ENCODE measurements at places on chromosomes 2 and 18.

GRCh38 chr2:60906395-60906794 lies 25.0 kb downstream of the REL start:
- DNase-seq, result no peak

DNA sequence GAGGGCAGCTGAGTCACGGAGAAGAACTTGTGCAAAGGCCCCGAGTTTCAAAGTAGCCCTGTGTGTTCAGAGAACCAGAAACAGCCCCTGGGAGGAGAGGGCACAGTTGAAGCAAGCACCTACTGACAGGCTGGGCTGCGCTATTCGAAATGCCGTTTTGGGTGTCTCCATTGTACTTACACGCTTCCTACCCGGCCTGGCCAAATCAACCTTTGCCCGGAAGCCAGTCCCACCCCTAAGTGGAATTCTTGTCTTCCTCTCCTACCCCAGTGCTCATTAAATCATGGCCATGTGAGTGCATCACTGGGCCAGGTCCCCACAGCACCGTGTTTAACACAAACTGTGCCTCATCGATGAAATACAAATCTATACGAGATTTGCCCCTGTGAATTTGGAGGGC lies 6.0 kb downstream of the DIPK1C start:
- DNase-seq, result no peak

DNA sequence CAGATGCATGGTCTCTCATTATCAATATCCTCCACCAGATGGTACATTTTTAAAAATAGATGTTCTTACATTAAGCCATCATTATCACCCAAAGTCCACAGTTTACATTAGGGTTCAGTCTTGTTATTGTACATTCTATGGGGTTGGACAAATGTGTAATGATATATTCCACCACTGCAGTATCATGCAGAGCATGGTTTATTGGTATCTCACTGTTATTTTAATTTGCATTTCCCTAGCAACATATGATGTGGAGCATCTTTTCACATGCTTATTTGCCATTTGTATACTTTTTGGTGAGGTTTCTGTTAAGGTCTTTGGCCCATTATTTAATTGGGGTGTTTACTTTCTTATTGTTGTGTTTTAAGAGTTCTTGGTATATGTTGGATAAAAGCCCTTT lies 95.7 kb downstream of the PTH2R start:
- no peak for DNase-seq

DNA sequence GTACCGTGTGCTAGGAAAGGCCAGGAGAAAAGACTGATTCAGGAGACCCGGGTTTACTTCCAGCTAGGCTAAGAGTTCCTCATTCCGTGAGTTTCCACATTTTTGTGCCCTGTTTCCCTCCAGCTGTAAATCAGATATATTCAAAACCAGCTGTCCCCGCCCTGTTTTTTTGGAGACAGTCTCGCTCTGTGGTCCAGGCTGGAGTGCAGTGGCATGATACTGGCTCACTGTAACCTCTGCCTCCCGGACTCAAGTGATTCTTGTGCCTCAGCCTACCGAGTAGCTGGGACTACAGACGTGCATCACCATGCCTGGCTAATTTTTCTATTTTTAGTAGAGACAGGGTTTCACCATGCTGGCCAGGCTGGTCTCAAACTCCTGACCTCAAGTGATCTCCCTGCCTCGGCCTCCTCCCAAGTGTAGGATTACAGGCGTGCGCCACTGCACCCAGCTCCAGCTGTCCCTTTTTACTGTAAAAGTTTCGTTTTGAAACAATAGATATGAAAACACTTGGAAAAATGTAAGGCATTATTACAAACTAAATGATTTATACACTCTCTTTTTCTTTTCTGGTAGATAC lies 112.8 kb upstream of the SEC11C start:
- no peak for DNase-seq

- DNase-seq, result peak; percentile 37
Measured at GRCh38 chr2:191165176-191165643, 14.4 kb upstream of the STAT4 start.

- DNase-seq, result no peak
Measured at GRCh38 chr2:231680992-231681852, 27.1 kb upstream of the PTMA start.

DNA sequence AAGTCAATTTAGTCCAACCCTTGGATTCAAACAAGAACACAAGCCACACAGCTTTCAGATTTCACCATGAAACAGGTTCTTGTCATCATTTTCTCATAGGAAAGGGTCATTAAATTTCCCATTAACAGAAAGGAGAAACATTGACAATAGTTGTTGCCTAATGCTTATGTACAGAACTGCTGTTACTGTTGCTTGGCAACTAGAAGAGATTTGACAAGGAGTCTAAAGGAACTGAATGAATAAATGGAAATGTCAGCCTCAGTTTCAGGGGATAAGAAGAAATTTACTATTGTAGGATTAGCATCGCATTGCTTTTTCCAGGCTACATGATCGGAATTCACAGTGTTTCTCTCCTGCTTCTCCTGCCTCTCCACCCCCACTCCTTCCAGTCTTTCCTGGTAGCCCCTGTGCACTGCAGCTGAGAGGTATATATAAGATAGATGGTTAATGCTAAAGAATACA lies 90.3 kb downstream of the SPATS2L start:
- no peak for DNase-seq

DNA sequence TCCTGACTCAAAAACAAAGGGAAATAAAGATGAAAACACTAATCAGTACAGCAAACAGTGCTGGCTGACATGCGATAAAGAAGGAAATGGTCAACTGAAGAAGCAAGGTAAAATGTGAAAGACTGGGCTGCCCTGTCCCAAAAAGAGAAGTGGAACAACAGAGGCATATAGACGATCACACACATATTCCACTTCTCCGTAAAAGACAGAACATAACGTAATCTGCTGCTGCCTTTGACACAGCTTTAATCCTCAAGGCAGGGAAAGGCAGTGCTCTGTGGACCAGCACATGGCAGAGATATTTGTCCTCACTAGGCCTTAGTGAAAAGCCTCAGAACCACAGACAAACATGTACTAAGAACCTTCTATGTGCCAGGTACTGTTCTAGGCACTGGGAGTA lies 24.3 kb upstream of the REL start:
- DNase-seq, result no peak

DNA sequence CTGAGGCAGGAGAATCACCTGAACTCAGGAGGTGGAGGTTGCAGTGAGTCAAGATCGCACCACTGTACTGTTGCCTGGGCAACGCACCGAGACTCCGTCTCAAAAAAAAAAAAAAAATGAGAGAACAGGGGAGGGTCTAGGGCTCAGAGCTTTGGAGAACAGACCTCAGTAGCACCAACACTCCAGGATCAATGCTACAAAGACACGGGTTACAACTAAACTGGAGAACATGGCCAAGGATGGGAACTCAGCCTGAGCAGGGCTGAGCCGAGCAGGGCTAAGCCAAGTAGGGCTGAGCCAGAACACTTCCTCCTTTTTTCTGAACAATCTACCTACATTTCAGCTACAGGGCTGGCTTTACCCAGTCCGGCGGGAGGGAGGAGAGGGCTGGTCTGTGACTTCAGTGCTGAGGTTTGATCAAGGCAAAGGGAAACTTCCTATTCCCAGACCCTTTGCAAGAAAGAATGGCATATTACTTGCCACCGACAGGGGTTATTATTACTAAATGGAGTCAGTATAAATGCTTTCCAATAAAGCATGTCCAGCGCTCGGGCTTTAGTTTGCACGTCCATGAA lies 2.9 kb upstream of the CASP8 start:
- DNase-seq, result no peak

DNA sequence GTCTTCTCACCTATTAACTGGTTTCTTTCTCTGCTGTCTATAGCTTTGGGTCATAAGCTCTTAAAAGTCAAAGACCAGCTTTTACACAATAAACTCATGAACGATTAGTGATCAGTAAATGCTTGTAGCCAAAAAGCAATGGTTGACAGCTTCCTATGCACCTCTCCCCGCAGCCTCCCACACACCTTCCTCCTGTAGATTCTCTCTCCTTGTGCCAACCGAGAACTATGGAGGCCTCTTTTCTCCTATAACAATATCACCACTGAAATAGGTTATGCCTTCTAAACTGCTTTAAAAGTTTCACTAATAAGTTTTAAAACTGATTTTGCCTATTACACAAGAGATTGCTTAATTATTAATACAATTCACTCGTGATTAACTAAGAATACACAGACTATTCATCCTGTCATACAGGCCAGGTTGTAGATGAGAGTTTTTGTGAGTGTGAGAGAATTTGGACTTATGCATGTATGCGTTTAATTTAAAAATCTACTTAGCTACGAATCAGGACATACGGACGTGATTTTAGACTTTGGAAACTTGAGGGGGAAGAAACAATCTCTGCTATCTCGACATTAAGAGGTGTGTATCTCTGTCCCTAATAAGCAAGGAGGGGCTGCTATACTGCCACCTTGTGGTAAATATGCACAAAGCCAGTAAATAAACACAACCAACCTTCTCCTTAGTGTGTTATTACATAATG lies 229.1 kb upstream of the RBBP8 start:
- DNase-seq, result no peak

GRCh38 chr18:6495536-6495935 lies 80.8 kb upstream of the L3MBTL4 start:
- no peak for DNase-seq

DNA sequence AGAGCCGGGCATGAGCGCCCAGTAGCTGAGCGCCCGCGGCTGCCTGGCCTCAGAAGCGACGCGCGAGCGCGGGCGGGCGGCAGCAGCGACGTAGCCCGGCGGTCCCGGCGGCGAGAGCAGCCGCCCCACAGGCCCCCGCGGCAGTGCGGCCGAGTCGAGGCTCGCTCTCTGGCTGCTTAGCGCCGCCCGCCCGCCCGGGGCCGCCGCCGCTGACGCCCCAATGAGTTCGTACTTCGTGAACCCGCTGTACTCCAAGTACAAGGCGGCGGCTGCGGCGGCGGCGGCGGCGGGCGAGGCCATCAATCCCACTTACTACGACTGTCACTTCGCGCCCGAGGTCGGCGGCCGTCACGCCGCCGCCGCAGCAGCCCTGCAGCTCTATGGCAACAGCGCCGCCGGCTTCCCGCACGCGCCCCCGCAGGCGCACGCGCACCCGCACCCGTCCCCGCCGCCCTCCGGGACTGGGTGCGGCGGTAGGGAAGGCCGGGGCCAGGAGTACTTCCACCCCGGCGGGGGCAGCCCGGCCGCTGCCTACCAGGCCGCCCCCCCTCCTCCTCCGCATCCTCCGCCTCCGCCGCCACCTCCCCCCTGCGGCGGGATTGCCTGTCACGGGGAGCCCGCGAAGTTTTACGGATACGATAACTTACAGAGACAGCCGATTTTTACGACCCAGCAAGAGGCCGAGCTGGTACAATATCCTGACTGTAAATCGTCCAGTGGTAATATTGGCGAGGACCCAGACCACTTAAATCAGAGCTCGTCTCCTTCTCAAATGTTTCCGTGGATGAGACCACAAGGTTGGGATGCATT lies 847 bp downstream of the HOXD8 start:
- no peak for DNase-seq

DNA sequence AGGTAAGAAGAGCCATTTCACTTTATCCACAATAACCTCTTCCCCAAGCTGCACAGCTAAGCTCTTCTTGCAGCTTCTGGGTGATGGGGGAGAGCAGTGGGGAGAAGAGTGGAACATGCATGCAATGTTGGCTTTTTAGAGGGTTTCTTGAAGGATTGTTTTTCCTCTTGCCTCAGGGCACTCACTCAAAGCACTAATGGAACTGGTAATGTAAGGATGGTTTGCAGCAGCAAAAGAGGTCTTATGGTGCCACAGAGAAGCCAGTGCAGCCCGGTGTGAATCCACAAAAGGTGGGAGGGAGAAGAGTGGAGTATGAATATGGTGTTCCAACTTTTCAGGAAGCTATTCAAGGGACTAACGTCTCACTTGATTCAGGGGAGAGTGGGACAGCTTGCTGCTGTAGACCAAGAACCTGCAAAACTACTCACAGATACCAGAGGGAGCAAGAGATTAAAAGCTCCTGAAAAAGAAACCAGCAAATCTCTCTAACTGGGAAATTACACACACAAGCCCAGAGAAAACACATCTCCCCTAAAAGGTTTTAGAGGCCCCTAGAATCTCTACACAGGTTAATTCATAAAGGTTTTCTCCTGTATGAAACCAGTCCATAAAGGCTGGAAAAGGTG lies 116.4 kb downstream of the CHN1 start:
- DNase-seq, result no peak

GRCh38 chr2:59935005-59935404 lies 618.4 kb downstream of the BCL11A start:
- no peak for DNase-seq

- no peak for DNase-seq
Measured at GRCh38 chr2:152046940-152047339, 51.9 kb downstream of the CACNB4 start.
